CD4-positive, alpha-beta T cell treated with Interleukin-6 at 100 ng/mL for 8 hours (primary cell): ENCODE measurements at places on chromosomes 11 and 22.

- no peak for DNase-seq
Observed at GRCh38 chr22:17477391-17477833, 85.9 kb upstream of the SLC25A18 start.

DNA sequence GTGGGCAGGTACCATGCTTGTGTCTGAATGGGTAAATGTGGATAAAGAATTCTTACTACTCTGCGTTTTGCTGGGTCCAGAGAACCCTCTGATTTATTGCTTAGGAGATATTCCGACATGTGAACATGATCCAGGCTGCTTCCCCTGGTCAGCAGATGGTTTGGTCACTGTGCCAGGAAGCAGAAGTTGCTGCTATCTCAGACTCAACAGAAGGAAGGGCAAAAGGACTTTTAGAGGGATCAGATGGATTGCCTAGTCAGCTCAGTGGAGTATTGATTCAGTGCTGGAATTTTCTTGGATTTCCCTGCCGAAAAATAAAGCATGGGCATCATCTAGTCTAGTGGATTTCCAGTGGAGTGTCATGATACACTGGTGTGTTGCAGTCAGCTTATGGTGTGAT lies 440.1 kb downstream of the NTM start:
- no peak for DNase-seq

- no peak for DNase-seq
Observed at GRCh38 chr11:74055938-74056337, 47.1 kb upstream of the UCP3 start.

GRCh38 chr11:9103542-9104276 lies 12.3 kb upstream of the SCUBE2 start:
- no peak for DNase-seq

GRCh38 chr11:129279326-129280026 lies 87.4 kb upstream of the ARHGAP32 start:
- DNase-seq = peak; percentile 66

GRCh38 chr11:78219493-78220217 lies 30.9 kb downstream of the USP35 start:
- no peak for DNase-seq

GRCh38 chr11:116502641-116503061 lies 270.1 kb downstream of the BUD13 start:
- no peak for DNase-seq

- no peak for DNase-seq
Observed at GRCh38 chr11:88203604-88204003, 28.4 kb upstream of the RAB38 start.

DNA sequence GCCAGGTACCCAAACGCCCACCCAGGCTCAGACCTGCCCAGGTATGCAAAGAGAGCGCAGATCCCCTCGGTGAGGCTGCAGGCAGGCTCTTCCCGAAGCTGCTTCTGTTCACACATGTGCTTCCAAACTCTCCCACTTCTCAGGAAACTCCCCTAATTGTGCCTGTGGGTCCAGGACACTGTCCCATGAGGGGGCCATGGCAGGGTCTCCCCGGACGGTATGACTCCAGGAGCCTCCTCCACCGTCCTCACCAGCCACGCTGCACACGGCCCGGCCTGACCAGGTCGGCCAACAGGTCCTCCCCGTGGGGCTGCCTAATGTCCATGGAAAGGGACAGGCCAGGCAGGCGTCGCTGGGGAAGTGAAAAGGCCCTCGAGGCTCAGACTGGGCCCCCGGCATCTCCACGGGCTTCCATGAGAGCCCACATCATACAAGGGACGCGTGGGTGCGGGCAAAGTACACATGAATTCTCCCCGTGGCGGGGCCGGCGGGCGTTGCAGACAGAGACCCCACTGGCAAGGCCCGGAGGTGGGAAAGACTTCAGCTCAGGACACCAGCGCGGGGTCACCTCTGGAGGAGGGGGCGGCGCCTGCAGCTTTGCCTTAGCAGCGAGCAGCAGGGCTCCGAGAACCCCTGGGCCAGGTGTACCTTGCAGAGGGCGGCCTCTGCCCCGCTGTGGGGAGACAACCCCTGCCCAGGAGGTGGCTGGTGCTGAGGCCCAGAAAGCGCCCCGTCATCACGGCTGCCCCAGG lies 526.1 kb downstream of the BRD1 start:
- no peak for DNase-seq

GRCh38 chr11:80722629-80723028 lies 1281.8 kb upstream of the TENM4 start:
- no peak for DNase-seq

- no peak for DNase-seq
Observed at GRCh38 chr11:44611088-44611487, 45.6 kb downstream of the CD82 start.

GRCh38 chr22:21865041-21865440 lies 2.4 kb downstream of the MAPK1 start:
- DNase-seq = no peak

GRCh38 chr22:50318356-50318697 lies 8.5 kb downstream of the DENND6B start:
- DNase-seq = no peak

GRCh38 chr11:60221692-60222091 lies 21.2 kb downstream of the MS4A4E start:
- DNase-seq = no peak

DNA sequence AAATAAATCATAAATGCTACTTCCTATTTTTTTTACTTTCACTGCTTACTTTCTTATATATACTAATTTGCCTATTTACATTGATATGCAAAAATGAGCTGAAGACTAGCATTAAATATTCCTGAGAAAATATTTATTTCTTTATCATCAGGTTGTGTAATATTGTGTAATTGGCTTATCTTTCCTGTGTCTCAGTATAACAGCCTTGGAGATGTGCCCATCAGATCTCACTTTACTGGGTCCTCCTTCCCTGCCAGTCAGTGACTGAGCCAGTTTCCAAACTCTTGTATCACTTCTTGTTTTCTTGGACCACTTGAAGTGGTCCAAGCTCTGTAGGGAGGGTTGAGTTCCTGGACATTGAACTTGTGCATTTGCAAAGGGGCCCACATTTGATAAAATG lies 900.0 kb downstream of the LUZP2 start:
- DNase-seq = no peak

DNA sequence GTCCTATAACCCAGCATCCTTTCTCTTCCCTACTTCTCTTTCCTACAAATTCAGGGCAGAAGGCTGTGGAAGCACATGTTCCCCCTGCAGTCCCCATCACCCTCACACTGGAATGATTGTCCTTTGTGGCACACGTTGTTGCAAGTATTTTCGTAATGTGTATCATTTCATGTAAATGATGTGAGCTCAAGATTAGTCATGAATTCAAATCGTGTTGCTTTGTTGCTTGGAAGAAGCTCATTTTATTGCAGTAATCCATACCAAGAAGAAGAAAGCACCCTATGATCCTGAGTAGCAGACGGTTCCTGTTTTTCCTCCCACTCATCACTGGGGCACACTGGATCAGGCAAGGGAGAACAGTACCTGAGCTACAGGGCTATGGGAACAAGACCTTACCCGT lies 173.4 kb downstream of the NCAM1 start:
- no peak for DNase-seq

DNA sequence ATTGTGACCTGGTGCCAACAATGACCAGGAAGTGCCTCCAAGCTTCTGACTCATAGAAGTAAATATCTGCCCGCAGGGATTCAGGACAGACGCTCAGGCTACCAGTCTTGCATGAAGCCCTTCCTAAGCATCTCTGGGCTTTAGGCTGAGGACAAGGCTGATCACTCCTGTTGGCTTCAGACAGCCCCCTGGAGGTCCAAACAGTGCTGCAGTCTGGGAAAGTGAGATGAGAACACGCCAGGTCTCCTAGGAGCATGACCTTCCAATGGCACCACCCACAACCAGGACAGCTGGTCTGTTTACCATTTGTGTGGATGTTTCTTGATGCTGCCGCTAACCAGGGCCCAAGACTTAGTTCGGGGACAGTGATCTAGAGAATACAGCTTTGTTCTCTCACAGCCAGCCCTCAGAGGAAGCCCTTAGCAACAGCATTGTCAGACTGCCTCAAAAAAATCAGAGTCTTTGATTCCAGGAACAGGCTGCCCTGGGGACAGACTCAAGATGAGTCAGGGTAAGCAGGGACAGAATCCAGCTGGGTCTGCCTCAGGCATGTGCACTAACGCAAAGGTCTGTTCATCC lies 111.2 kb downstream of the ZNF280B start:
- DNase-seq = no peak

DNA sequence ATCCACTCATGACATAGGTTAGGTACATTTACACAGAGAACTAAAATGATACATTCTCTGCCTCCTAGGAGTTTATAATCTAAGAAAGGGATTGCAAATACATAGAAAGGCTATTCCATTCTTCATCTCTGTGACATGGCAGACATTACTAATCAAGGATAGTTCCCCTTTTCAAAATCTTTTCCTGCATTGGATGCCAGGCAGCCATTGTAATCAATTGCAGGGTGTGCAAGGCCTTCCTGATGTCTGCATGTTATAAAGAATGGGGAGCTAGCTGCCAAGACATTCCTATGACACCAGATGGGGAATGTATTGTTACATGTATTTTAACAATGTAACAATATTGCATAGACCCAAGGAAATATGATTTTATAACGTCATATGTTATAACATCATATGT lies 82.0 kb downstream of the KIRREL3 start:
- DNase-seq = no peak

DNA sequence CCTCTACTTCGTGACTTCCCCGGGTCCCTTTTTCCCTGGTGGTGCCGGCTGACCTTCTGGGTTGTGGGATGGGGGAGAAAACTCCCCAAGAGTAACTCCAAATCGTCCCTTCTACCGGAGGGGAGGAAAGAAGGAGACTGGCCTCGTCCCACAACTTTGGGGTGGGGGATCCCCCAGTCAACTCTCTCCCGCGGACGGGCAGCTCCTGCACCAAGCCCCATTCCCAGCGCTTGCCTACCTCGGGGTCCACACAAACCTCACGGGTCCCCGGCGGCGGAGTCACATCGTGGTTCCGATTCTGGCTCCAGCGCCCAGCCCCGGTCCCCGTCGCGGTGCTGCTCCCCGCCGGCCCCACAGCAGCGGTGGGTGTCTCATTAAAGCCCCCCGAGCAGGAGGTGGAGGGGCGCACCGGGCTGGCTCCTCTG lies 317 bp downstream of the BDNF start:
- DNase-seq = no peak

DNA sequence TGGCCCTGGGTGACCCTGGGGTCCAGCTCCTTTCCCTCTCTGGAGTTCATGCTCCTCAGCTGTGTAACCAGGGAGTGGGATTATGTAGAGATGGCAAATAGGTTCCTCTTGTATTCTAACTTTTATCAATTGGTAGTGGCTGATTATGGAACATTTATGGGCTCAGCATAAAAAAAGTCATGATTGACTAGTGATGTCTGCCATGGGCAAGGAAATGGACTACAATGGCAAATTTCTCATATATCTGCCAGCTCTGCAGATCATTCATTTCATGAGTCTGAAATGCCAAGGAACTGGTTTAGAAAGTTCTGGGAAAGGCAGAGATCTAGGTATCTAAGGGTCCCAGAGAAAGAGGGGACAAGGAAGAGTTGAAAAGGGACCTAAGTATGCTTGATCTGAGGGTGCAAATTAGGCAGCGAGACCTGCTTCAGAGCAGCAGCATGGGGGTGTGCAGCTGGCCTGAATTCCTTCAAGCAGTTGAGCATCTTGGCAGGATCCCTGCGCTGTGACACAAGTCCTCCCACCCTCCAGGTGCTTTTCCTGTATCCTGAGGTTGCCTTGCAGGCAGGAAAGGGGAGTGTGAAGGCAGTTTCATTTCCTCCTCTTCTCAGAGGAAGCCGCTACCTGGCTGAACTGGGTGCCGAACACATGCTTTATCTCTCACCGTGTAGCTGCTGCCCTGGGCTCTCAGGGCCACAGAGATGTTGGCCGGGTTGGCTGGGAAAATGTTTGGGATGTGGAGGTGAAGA lies 10.4 kb downstream of the SLC15A3 start:
- no peak for DNase-seq

- DNase-seq = no peak
Observed at GRCh38 chr11:130611791-130612251, 163.4 kb downstream of the ADAMTS15 start.

DNA sequence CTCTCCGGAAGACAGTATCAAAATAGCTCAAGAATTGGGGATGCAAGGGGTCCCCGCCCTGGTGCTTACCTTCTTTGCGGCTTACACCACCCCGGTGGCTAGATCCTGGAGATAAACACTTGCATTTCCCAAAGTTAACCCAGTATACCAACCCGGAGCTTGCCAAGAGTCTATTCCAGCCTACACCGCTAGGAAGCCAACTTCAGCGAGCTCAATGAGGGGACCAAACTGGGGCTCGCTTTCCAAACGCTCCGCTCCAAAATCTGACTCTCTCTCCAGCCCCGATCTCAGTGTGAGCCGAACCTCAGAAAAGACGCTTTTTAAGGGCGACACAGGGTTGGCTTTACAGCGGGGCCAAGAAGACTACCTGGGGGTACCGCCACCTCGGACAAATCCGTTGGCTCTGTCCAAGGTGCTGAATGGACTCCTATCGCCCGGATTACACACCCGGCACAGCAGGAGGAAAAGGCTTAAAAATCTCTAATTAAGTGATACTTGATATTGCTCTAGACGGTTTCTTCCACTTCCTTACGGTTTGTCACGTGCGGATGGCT lies 20.1 kb upstream of the BDNF start:
- no peak for DNase-seq

- no peak for DNase-seq
Observed at GRCh38 chr22:27705408-27706080, 96.0 kb downstream of the MN1 start.
